ENCODE measurements at places on chromosomes 7 and 10.

GRCh38 chr10:79345241-79346011 lies 1.8 kb upstream of the PPIF start:
- no peak for DNase-seq

GRCh38 chr10:77919713-77920108 lies 6.8 kb downstream of the DLG5 start:
- peak; percentile 89 for DNase-seq

- DNase-seq = no peak
Observed at GRCh38 chr7:112763298-112763697, 26.9 kb downstream of the TMEM168 start.

- no peak for DNase-seq
Observed at GRCh38 chr7:98698976-98699375, 81.9 kb downstream of the NPTX2 start.

DNA sequence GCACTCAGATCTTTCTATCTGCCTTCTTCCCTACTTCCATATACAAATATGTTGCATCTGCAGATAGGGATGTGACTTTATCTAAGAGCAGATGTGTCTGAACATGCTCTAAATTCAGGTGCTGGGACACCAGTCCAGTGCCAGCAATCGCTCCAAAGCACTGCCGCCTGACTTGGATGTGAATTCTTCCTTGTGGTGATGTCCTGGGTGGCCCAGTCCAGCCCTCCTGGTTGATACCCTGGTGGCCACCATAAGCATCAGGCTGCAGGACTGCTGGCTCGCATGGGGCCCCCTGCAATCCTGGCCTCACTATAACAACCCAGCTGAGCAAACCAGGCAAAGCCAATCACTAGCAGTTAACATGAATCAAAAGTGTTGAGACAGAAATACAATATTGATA lies 149.2 kb upstream of the PDE1C start:
- no peak for DNase-seq

GRCh38 chr7:35508623-35509400 lies 186.1 kb downstream of the HERPUD2 start:
- no peak for DNase-seq

DNA sequence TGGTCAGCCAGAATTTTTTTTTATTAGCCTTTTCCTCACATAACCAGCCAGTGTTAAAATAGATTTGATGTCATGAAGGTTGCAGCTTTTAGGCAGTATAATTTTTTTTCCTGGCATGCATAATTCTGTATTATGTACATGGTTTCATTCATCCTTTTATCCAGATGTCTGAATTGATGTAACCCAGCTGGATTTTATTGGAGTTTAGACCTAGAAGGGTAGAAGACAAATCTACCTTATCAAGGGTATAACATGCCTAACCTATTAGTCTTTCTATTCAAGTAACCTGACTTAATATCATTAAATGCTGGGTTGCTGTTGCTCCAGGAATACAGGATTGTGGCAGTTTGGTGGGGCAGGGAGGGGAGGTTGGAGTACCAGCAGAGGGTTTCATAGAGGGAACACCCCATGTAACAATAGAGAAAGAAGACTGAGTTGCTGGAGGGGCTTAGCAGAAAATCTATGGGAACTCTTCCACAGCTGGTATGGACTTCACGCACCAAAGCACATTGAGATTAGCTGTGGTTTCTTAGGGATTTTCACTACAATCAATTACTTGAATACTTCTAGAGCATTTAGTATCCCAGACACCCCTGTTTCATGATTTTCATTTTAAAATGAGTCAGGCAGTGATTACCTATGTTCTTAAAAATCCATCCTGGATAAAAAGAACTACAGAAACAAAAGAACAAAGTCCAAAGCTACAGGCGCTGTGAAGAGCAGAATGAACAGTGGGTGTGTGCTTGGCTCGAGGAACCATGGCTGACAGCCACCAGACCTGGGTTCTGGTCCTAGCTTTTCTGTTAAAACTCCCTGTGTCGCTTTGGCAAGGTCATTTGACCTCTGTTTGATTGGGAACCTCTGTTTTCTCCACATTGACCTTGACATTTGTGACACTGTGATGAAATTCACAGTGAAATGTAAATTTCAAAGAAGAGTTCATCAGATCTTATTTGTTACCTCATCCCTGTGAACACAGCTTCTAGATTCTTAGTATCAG lies 93.5 kb downstream of the CREM start:
- no peak for DNase-seq

DNA sequence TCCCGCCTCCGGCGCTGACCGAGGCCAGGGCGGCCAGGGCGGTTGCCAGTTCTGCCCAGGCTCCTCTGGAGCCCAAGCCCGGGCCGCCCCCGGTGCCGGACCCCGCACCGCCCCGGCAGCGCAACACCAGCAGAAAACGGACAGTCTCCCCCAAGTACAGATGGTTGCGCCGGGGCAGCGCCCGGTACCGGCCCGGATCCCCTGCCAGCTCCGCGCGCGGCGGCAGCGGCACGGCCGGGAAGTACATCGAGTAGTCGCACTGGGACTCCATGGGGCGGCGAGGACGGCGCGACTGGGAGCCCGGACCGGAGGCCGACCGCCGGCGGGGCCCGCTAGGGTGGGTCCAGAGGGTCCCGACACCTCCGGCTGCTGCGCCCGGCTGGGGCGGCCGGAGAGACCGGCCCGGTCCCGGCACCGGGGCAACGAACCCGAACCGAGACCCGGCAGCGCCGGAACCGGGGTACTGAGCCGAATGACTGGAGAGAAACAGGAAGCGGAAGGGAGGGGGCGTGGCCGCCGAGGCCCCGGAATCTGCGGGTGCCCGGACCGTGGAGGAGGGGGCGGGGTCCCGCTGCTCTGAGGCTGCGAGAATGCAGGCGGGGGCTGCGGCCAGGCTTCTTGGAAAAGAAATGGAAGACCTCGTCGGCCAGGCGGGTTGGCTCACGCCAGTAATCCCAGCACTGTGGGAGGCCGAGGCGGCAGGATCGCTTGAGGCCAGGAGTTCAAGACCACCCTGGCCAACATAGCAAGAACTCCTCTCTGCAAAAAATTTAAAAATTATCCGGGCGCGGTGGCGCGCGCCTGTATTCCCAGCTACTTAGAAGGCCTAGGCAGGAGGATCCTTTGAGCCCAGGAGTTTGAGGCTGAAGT lies at the start of gene TRAPPC14:
TSS of gene TRAPPC14 (minus strand) at position 495 of the 870 bp plus-strand sequence. CDS start at position 271, 224 bp downstream.
- DNase-seq = peak; percentile 93

GRCh38 chr7:79984210-79984609 lies 150.4 kb upstream of the GNAI1 start:
- DNase-seq = no peak

DNA sequence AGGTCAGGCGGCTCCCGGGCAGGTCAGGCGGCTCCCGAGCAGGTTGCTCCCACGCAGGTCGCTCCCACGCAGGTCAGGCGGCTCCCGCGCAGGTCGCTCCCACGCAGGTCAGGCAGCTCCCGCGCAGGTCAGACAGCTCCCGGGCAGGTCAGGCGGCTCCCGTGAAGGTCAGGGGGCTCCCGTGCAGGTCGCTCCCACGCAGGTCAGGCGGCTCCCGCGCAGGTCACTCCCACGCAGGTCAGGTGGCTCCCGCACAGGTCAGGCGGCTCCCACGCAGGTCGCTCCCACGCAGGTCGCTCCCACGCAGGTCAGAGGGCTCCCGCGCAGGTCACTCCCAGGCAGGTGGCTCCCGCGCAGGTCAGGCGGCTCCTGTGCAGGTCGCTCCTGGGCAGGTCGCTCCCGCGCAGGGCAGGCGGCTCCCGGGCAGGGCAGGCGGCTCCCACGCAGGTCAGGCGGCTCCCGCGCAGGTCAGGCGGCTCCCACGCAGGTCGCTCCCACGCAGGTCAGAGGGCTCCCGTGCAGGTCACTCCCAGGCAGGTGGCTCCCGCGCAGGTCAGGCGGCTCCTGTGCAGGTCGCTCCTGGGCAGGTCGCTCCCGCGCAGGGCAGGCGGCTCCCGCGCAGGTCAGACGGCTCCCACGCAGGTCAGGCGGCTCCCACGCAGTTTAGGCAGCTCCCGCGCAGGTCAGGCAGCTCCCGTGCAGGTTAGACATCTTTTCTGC lies 30.7 kb downstream of the PTPRN2 start:
- no peak for DNase-seq

DNA sequence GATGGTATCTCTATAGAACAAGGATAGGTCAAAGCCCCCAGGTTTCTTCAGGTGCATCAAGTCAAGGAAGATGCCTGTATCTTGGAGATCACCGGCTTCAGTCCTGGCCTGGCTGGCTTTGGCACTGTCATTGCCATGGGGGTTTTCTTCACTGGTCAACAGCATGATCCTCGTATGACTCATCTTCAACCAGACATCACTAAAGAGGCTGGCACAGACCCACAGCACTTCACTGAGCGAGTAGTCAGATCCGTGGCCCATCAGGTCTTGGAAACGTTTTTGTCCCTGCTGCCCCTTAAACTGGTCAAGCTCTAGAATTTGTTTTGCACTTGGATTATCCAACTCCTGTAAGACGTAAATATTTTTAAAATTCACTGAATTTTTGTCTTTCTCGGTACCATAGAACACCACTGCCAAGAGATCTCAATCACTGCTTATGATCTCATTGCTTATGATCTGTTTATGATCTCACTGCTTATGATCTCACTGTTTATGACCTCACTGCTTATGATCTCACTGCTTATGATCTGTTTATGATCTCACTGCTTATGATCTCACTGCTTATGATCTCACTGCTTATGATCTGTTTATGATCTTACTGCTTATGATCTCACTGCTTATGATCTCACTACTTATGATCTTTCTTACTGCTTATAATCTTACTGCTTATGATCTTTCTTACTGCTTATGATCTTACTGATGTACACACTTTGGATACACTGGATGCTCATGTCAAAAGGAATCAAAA lies 135.2 kb downstream of the CYP26A1 start:
- DNase-seq = peak; percentile 45

Data from H54 (cell line).